ENCODE measurements at places on chromosomes 7 and 10. TPM values are rescaled to one million over a fixed set of nuclear protein-coding genes. Genes with fewer than 3 reads are reported as not detected.

SPDYE6 gene
- total RNA-seq, result not detected

RAB18 gene
- total RNA-seq, result 28.4 TPM

RPA3 gene
- 13.0 TPM for total RNA-seq

SLC29A4 gene
- total RNA-seq, result 13.9 TPM

TUBB8 gene
- total RNA-seq, result not detected

MSMB gene
- not detected for total RNA-seq

ASB4 gene
- 0.50 TPM for total RNA-seq

PON1 gene
- 190 TPM for total RNA-seq

CALHM1 gene
- not detected for total RNA-seq

GRM3 gene
- 0.09 TPM for total RNA-seq

MARVELD1 gene
- 2.3 TPM for total RNA-seq

NOS3 gene
- total RNA-seq, result 6.1 TPM

DNA sequence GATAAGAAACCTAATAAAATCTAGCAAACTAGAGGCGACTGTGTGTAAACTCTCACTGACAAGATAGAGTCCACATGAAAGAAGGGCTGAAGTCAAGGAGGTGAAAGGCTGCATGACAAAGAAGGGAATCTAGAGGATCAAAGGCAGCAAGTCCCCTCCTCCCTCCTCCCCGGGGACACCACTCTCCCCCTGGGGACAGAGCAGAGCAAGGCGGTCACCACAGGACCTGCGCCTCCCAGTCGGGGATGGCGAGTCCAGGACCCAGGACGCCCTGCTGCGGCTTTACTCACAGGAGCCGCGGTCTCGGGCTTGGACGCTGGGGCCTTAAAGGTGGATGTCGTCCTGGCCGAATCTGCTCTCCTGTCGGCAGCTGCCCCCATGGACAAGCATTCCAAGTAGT is 22.4 kb downstream of the BRI3 start:
- DNase-seq, result no peak

GRCh38 chr10:92756201-92757065 is 66.7 kb downstream of the HHEX start:
- no peak for DNase-seq

DNA sequence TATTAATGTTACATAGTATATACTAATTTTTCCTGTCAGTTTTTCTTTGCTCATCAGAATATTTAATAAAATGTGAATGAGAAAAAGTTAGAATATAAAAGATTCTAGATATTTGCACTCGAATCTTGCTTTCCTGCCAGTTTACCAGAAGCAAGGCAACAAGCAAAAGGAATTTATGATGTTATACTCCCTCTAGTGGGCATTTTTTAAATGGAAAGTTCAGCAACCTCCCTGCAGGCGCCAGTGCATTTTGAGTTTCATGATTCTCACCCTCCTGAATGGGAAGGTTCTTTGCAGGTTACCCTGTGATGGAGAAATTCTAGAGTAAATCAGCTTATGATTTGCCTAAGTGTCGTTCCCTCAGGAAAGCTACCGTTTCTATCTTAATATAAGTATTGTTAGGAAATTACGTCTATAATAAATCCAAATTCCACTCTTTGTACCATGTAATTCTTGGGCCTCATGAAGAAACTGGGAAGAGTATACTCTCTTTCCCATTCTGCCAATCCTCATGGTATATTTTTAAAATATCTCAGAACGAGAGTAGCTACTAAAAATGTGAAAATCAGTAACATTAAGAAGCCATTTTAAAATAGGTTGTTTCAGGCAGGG is 350.0 kb downstream of the CRPPA start:
- no peak for DNase-seq

GRCh38 chr10:70912556-70912955 is 24.2 kb upstream of the PCBD1 start:
- no peak for DNase-seq

GRCh38 chr7:44284881-44285541 is 40.4 kb downstream of the CAMK2B start:
- no peak for DNase-seq

DNA sequence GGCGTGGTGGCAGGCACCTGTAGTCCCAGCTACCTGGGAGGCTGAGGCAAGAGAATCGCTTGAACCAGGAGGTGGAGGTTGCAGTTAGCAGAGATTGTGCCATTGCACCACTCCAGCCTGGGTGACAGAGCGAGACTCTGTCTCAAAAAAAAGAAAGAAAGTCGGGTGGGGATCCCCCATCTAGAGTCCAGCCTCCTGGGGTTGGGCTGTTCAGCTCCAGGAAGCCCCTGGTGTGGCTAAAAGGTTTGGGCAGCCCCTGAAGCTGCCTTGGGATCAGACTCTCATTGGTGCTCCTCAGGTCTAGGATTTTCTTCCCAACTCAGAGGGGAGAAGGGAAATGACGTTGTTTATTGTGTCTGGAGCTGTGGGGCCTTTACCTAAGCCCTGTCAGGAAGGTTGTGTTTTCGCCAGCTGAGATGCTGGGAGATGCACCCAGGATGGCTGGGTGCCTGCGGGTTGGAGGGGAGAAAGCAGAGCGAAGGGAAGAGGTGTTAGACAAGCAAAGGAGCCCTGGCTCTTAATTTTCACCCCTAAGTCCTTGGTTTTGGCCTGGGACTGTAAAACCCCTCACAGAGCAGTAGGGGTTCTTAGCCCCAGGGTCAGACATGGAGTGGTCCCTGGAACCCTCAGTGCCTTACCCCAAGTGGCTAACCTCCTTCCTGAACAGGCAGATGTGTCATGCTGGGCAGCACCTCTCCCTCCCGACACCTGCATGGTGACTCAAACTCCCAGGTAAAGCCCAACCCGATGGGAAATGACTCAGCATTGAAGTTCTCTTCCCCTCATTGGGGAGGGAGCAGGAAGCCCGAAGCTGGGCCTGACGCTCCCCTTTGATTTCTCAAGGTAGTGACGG is 21.1 kb downstream of the PLAU start:
- no peak for DNase-seq

- DNase-seq, result no peak
These were observed 1579.4 kb upstream of the LRRTM3 start for GRCh38 chr10:65346466-65346865.

DNA sequence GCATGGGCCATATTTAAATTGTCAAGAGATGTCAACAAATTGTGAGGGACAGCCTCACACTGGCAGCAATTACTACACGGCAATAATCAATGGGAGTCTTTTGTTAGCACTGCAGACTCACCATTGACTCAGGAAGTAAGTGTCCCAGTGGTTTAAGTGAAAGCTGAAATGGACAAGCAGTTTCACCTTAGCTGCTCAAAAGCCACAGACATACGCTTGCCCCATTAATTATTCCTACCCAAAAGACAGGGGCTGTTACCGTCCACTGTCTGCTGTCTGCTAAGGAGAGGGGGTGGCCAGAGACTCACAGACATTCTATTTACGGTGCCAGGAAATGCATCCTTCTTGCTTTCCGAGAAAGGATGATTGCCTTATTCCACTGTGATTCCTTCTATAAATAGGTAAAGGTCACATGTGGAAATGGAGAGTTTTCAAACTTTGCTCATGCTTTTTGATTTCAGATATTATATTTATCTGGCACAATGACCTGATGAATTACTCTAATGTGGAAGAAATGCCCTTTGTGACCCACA is 309.7 kb upstream of the NFE2L3 start:
- no peak for DNase-seq

GRCh38 chr10:9137368-9137767 is 1082.9 kb downstream of the GATA3 start:
- no peak for DNase-seq

DNA sequence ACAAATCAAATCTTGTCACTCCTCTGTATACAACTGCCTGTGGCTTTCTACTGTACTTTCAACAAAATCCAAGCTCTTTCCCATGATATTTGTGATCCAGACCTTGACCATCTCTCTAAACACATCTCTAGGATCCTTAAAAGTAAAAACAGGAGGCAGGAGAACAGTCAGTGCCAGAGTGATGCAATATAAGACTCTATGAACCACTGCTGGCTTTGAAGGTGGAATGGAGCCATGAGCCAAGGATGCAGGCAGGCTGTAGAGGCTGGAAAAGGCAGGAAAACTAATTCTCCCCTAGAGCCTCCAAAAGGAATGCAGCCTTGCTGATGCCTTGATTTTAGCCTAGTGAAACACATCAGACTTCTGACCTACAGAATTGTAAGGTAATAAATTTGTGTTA is 45.5 kb upstream of the LRRN3 start:
- DNase-seq, result no peak

DNA sequence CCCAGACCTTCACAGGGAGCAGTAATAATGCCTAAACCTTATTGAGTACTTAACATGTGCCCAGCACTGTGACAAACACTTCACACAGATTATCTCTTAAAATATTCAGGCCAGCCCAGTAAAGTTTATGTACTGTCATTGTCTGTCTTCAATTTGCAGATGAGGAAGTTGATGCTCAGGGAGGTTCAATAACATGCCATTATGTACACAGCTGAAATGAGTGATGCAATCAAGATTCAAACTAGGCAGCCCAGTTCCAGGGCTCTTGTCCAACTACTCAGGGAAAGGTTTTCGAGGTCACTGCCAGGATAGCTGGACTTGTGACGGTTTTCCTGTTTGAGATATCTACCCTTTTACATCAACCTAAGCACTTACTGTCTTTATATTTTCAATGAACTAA is 56.1 kb downstream of the AUTS2 start:
- no peak for DNase-seq

GRCh38 chr10:47309408-47310089 is 9.6 kb downstream of the GDF10 start:
- no peak for DNase-seq

DNA sequence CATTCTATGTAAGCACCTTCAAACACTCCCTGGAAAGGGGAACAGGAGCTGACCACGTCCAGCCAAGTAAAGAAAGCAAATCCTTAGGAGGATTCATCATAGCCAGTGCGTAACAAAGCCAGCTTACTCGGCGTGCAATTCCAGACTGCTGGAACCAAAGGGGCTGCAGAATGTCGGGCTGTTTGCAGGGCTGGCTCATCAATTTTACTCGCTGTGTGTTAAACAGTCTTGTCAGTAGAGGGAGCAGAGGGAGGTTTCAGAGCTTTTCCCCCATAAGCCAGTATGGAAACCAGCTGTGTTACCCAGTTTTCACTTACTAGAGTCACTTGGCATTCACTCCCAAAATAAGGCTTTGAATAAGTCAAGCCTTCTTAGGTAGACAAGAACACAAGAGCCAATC is 127.1 kb downstream of the KMT2E start:
- DNase-seq, result no peak

- DNase-seq, result no peak
These were observed 2.4 kb downstream of the PILRB start for GRCh38 chr7:100360135-100360854.

GRCh38 chr10:93516006-93516380 is 19.6 kb downstream of the CEP55 start:
- DNase-seq, result no peak

DNA sequence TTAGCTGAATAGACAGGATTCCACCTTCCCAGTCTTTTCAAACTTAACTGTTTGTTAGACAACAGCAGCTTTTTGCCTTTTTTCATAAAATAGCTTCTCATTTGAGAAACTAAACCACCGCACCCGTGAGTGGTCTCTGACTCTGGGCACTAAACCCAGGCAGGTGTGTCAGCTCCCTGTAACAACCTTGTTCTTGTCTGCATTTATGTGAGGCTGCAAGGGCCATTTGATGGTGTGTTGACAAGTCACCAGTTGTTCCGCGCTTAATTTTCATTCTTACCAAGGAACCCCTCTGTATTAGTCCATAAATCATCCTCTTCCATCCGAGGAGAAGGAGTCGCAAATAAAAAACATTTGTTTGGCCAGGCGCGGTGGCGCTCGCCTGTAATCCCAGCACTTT is 1.5 kb downstream of the STOX1 start:
- no peak for DNase-seq

GRCh38 chr7:2701832-2702593 is 14.0 kb downstream of the AMZ1 start:
- no peak for DNase-seq

DNA sequence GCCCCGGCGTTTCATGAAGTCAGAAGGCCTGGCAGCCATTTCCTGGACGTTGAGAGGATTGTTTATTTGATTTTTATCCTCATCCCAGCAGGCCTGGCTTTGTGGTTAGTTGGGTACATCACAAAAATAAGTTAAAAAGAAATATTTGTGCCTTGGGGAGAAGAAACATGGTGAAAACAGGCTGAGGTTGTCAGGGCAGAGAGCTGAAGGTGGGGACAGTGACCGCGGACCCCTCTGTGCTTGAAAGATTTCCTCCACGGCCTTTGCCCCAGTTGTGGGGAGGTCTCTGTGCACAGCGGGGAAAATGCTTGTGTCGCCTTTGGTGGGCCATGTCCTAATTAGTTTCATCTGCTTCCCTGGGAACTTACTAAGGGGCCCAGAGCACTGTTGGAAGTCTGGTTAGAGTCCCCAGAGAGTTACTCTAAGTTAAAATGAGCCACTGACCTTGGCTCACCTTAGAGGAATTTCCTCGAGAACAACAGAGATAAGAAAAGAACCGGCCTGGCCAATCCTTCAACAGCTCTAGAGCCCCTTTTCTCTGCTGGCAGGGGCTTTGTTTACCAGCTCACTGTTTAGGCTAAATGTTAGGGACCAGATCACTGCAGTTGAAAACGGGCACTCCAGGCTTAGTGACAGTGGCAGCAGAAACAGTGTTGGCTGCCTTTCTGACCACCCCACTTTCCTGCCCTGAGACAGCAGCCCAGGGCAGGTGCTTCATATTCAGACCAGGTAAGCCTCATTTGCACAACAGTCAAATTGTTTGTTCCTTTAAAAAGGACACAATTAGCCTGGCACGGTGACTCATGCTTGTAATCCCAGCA is 37.9 kb downstream of the CRCP start:
- no peak for DNase-seq

DNA sequence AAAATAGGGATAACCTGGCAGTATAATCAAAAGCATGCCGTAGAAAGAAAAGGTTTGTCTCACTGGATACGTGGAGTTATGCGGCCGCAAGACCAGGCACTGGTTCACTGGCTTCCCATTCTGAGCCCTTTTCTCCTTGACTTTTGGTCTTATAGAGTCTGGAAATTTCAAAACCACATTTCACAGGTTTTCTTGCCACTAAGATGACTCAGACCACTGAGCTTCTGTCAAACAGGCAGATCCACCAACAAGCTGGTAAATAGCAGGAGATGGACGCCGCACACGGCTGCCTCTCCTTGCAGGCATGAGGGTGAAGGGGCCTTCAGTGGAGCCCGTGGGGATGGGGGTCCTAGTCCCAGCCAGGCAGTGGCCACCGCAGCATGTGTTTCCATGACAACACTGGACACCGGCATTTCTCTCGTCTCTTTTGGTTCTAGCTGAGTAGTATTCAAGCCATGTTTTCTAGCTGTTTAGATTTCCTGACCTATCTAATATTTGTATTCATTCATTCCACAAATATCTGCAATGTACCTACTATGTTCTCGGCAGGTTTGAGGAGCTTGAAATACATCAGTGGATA is 55.5 kb downstream of the KLF6 start:
- no peak for DNase-seq

- DNase-seq, result no peak
These were observed 899.3 kb downstream of the SORCS3 start for GRCh38 chr10:105540381-105540780.

DNA sequence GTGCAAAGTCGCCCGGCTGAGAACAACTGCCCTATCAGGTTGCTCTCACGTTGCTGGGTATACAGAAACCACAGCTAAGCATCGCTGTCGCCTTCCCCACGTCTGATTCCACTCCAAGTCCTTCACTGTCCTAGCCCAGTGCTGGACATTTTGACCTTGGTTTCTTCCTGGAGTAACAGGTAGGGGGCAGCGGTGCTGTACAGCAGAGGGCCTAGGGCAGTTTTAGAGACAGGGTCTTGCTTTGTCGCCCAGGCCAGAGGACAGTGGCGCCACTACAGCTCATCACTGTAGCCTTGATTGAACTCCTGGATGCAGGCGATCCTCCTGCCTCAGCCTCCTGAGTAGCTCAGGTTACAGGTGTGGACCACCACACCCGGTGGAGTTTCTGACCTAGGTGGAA is 2.6 kb downstream of the CLDN15 start:
- peak; percentile 63 for DNase-seq
